ENCODE measurements at places on chromosomes 13 and 19. TPM values are rescaled to one million over a fixed set of nuclear protein-coding genes. Genes with fewer than 3 reads are reported as not detected.

Gene MAP4K1
- polyA plus RNA-seq, result 22.0 TPM

Gene CAPN12
- 20.0 TPM for polyA plus RNA-seq

Gene FBXO27
- polyA plus RNA-seq, result 16.8 TPM

Gene DIAPH3
- 4.9 TPM for polyA plus RNA-seq

Gene DPY19L3
- polyA plus RNA-seq, result 35.3 TPM

Measured in H1 (cell line).